ENCODE measurements at places on chromosomes 6 and 20. TPM values are rescaled to one million over a fixed set of nuclear protein-coding genes. Genes with fewer than 3 reads are reported as not detected.

The BTNL2 gene
- not detected for total RNA-seq

The MAD2L1BP gene
- total RNA-seq, result 31.7 TPM

The SLC22A1 gene
- 0.31 TPM for total RNA-seq

- peak; percentile 12 for DNase-seq
These were observed 1.1 kb downstream of the GJA10 start for GRCh38 chr6:89895276-89895874.

DNA sequence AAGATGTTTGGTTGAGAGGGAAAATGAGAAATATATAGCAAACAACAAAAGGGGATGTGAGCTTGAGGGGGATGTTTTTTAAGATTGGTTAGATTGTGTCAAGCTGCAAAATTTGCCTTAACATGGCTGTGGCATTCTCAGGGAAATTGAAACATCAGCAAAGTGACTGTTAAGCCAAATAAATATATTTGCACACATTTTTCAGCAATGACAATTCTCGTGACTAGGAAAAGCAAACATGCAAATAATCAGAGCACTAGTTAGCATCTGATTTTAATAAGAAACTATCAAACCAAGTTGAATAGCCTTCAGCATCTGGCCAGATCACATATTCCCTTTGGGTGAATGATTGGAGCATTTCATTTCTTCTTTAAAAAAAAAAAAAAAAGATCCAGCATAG lies 262.8 kb downstream of the TBC1D7 start:
- no peak for DNase-seq

GRCh38 chr6:91634791-91635190 lies 1047.9 kb upstream of the MAP3K7 start:
- no peak for DNase-seq

DNA sequence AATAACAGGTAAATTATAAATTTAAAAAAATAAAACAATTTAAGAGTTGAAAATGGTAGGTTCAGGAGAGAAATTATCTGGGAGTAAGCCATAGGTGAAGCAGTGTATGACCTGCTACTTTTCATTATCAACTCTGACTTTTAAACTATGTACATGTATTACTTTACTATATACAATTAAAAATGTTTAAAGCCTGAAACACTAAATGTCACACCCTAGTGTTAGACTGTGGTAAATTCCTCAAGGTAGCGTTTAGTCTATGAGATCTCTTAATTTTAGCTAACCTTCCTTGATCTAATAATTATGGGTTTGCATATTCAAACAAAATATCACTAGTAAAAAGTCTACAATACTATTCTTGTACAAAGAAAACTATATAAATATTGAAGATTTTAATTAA lies 22.3 kb upstream of the TBC1D32 start:
- no peak for DNase-seq

DNA sequence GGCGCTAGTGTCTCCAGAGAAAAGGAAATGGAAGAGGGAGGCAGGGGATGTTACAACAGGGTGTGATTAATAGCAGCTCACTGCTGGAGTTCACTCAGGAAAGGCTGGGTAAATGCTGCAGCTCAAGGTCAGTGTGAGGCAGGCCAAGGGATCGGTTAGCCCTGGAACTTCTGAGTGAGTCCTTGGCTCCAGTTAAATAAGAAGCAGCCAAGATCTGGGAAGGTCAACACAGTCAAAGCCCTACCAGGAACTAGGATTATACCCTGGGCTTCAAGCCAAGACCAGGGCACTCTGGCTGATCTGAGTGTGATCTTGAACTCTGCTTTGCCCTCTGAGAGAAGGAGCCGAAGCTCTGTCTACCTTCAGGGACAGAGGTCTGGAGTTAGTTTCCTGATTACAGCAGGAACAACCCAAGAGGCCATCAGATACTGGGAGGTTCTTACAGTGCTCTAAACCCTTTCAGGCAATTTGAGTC lies 44.3 kb downstream of the TPD52L1 start:
- DNase-seq, result no peak

- no peak for DNase-seq
These were observed 107.8 kb downstream of the SYNE1 start for GRCh38 chr6:152529369-152529768.

GRCh38 chr6:11189865-11190624 lies 42.4 kb downstream of the NEDD9 start:
- DNase-seq, result no peak

DNA sequence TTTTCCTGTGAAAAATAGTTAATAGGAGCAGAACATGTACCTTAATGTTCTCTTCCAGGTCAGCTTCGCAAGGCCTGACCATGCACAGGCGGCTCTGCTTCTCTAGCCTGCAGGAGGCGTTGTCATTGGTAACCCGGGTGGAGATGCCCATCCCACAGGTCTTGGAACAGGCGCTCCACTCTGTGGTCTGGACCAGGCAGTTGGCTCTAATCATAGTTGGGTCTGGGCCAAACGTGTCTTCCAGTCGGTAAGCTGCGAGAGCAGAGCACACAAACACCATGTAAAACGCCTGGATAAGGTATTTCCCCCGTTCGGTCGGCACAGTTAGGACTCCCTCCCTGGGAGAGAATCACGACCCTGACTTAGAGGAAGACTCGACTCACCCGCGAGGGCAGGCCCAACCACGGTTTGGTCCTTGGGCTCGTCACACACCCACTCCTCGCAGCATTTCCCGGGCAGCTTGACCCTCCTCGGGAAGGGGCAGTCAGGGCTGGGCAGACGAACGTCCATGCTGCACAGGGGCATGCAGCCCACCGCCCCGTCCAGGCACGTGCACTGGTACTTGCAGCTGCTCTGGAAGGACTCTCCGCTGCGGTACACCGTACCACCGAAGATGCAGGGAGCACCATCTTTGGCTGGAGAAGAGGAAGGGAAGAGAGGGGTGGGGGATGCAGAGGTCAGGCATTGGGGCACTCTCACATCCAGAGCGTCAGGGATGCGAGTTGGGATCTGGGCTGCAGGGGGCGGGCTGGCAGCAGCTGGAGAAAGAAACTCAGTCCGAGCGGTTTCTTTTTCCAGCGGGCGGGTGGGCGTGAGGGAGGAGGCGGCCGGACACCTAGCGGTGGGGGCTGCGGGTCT lies 1.0 kb downstream of the CCN2 start:
- peak; percentile 34 for DNase-seq

DNA sequence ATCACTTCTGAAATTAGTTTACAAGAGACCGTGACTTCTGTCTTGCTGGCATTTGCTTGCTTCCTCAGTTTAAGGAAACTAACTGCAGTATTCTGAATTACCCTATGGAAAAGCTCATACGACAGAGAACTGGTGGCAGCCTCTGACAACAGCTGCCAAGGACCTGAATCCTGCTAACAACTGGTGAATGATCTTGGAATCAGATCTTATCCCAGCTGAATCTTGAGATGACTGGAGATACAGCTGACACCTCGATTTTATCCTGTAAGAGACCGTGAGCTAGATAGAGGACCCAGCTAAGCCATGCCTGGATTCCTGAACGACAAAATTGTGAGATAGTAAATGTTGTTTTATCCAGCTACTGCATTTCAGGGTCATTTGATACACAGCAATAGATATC lies 202.3 kb downstream of the OGFRL1 start:
- DNase-seq, result no peak
